ENCODE measurements at places on chromosomes 5 and 9.

- no peak for DNase-seq
These were observed 84.5 kb upstream of the RPS23 start for GRCh38 chr5:82362636-82363035.

DNA sequence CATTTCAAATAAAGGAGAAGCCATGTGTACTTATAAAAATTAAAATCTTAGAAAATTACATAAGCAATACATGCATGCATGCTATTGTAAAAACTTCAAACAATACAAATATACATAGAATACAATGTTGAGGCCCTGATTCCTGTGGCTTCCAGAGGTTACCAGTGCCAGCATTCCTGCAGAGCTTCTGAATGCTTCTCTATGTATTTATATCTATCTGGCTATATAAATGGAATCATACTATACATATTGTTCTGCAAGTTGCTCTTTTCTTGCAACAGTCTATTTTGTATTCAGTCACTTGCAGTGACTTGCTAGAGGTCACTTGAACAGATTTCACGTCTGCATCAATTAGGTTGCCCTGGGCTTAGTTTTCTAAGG is 3.2 kb upstream of the IL12B start:
- DNase-seq, result no peak

DNA sequence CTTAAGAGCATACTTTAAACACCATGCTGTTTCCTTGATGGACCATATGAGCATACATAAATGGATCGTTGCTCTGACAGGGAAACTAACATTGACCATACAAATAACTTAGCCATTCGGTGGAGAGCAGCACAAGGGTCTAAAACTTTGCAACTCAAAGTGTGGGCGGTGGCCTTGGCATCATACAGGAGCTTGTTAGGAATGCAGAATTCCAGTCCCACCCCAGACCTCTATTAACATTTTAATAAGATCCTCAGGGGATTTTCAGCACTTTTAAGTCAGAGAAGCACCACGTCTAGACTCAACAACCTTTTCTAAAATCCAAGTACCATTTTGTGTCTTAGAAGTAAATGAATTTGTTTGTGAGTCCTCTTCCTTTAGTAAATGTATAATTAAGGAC is 260.9 kb downstream of the EBF1 start:
- no peak for DNase-seq

DNA sequence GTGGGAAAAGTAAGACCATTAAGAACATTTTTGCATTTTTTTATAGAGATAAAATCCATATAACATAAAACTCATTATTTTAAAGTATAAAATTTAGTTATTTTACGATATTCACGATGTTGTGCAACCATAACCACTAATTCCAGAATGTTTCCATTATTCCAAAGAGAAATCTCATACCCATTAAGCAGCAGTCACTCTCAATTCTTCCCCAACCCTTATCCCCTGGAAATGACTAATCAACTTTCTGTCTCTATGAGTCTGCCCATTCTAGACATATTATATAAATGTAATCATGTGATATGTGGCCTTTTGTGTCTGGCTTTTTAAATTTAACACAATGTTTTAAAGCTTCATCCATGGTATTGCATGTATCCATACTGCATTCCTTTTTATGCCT is 115.6 kb upstream of the ADAMTSL1 start:
- DNase-seq, result no peak

DNA sequence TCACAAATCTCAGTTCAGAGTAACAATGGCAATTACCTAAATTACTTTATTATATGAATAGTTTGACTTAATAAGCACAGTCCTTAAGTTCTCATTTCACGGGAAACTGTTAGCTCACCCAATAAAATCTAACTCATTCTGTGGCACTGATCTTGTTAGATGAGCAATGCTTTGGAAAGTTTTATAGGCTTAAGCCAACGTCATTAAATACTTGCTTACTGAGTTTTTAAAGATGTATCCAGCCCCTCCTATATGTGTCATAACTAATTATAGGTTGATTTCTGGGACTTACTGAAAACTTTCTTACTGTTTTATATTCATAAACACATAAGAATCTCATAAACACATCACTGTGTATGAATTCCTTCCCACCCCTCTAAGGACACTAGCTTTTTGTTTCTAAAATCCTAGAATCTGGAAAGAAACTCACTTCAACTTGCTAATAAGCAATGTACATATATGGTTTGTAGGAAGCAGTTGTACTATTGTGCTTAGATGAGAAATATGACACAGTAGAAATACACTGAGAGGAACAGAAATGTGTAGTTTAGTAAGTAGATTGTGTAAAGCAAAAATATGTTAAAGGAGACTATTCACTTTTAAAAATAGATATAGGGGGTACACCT is 14.1 kb upstream of the MARCOL start:
- DNase-seq, result no peak

GRCh38 chr9:77909306-77909705 is 122.3 kb downstream of the GNAQ start:
- DNase-seq, result no peak

DNA sequence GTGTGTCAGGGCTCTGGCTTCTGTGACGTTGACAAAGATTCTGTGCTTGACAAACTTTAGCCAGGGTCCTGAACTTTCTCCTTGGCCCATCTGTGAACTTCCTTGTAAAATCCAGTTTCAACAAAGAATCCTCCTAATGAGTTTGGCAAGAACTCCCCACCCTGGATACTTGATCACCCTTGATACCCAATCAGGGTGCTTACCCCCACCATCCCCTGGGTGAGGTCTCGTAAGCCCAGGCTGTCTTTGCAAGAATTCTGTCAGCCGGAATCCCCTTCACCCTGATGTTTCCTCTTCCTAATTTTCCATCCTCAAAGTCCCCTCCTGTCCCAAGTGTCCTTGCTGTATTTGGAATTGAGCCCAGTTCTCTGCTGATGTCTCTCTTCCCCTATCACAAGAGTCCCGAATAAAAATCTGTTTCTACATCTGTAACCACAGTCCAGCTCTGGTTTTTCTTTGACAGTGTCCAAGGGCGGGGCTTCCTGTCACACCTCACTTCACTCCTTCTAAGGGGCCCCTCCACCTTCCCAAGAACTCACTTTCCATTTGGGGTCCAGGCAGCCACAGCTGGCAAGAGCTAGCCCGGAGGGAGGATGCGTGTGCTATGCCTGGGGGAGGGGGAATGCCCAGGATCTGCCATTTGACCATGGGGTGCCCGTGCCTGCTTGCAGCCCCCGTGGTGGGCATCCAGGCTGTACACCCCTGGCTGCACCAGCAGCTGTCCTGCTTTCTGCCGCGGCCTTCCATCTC is 2.7 kb upstream of the CARD19 start:
- no peak for DNase-seq

DNA sequence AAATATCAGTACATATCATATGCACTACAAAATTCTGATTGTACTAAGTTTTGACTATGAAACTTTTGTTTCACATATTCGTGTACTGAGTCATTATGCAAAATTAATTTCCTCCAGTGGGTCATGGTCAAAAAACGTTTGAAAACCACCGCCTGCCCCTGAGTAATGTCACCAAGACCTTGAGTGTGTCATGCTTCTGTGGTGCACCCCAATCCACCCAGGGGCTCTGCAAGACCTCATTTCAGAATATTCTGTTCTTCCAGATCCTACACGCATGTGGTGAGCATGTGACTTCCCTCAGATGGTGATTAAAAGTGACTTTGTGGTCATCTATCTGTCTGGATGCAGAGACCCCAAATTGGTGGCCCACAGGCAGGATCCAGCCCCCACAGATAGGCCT is 31.0 kb downstream of the ABLIM3 start:
- no peak for DNase-seq

DNA sequence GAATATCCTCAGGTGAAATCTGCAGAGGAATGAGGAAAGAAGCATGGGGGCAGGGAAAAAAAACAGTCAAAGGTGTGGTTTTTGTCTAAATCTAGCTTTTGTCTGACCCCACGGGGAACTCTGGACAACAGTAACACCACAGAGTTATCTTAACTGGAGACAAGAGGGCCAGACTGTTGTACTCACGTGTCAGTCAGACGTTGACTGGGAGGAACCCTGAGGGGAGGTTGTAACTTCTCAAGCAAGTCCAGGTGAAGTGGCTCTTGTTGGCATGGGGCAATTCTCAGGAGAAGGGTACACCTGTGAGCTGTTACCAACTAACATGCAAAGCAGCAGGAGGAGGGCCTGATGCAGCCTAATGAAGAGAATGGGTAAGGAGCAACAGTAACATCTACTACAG is 44.1 kb upstream of the SHISAL2B start:
- no peak for DNase-seq

GRCh38 chr5:135660826-135661575 is 82.2 kb upstream of the CXCL14 start:
- DNase-seq, result no peak

- no peak for DNase-seq
These were observed 18.7 kb downstream of the RETREG1 start for GRCh38 chr5:16597946-16598694.

- DNase-seq, result no peak
These were observed 5.6 kb downstream of the WNK2 start for GRCh38 chr9:93189369-93190132.

DNA sequence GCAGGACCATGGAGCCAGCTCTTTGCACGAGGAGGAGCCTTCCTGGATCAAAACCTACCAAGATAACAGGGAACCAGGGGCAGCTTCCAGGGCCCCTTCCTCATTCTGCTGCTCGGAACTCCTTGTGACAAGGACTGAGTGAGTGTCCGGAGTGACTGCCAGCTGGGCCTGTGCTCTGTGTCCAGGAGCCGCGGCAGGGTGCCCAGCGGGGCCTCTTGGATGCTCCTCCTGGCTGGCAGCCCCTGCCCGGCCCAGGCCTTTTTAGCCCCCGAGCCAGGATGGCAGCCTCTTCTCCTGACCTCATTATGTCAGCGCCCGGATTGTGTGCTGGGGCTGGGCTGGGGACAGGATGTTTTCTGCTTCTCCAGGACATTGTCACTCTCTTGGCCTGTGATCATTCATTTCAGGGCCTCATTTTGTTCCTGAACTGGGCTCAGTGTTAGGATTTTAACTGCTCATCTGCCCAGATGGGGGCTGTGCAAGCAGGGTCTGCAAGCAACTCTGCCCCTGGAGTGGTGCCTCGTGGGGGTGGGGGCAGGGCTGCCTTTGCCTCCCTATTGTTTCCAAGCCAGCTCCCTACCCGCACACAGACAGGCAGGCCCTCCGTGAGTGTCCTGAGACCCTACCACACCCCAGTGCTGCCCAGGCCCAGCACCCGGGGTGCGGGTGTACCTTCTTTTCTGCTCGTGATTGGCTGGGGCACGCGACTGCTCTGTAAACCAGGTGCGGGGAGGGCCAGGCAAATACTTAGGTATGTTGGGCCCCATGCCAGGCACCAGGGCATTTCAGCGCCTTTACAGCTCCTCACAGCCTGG is 161.6 kb downstream of the COL23A1 start:
- no peak for DNase-seq

GRCh38 chr5:80479713-80480112 is 8.2 kb upstream of the FAM151B start:
- DNase-seq, result no peak

DNA sequence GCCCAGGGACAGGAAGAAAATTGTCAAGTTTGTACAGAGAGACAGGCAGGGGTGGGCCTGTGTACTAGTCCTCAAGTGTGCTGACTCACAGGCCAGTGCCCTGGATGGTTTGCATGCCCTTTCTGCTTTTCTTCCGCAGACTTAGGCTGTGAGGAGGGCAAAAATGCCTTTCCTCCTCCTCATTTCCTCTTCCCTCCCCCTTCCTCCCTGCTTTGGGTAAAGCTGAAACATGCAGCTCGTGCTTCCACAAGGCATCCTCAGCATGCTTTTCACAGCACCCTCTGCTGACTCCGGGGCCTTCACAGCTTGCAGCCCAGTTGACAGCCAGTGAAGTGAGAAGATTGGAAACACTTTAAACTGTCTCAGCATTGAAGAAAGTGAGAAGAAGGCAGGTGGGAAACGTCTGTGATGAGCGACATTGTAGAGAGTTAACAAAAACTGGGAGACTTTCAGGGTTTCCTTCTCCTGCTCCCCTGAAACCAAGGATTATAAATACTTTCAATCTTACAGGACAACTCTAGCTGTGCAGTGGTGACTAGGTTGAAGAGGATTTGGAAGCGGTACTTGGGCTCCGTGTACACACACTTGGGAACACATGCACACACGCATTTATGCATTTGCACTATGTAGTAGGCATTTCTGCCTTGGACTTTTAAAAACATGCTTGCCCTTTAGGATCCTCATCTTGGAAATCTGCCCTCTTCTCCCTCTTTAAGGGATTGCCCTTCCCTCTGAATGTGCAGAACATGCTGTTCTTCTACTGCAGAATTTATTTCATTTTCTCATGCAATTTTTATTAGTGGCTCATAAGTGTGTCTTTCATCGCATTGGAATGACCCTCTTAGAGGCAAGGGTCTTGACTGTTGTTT is 138.8 kb downstream of the GRIA1 start:
- no peak for DNase-seq

GRCh38 chr9:113590991-113591898 is 127.7 kb downstream of the RGS3 start:
- peak; percentile 38 for DNase-seq

DNA sequence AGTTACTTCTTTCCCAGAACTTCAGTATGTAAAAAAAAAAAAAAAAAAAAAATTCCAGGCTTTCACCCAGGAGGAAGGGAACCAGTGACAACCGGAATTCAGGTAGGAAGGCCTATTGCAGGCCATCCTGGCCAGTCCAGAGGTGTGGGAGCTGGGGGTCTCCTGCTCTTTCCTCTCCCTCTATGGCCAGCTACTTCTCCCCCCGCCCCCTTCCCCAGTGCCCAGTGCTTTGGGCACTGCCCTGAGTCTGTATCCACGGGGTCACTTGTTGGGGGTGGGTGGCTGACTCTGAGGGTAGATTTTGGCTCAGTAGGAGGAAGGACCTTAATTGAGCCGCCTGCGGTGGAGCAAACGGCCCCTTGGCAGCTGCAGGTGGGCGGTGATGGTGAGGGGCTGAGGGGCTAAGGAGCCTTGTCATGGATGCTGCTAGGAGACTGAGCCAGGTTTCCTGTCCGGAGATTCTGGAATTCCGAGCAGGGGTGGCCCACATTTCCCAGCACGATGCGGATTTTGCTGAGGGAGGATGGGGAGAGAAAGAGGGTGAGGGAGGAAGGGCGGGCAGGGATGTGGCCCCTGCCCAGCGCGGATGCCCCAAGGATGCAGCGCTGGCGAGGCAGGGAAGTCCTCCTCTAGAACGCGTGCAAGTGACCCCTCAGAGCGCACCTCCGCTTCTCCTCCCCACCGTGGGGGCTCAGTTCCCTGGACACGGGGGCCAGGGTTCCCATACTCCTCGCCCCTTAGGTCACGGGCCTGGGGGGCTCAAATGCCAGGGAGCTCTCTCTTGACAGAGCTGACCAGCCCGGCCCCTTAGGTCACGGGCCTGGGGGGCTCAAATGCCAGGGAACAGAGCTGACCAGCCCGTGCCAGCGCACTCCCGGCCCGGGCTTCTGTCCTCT is 1.2 kb upstream of the PHF2 start:
- DNase-seq, result no peak

GRCh38 chr5:52015760-52016159 is 632.5 kb downstream of the ISL1 start:
- peak; percentile 30 for DNase-seq

- no peak for DNase-seq
These were observed 59.7 kb downstream of the COL23A1 start for GRCh38 chr5:178530526-178530925.

Data from NCI-H2029 (cell line).